ENCODE measurements at places on chromosomes 2 and 18.

- no peak for DNase-seq
Measured at GRCh38 chr2:229130522-229130921, 140.6 kb downstream of the PID1 start.

GRCh38 chr18:34838669-34839068 lies 128.6 kb downstream of the DTNA start:
- DNase-seq = no peak

GRCh38 chr2:37632310-37632709 lies 39.1 kb downstream of the CDC42EP3 start:
- no peak for DNase-seq

GRCh38 chr2:190720691-190721090 lies 71.8 kb downstream of the NAB1 start:
- DNase-seq = no peak

DNA sequence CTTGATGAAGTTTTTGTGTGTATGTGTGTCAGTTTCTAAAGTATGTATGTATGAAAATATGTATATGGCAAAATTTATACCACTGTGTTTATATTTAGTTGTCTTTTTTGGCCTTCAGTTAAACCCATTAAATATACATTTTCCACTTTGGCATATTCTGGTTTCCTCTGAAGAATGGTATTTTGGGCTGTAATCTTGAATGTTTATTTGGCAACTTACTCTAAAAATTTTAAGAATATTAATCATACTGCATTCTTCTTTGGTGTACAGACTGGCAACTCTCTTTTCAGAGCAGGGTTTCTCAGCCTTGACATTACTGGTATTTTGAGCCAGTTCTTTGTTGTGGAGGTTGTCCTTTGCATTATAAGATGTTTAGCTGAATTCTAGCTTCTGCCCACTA lies 27.9 kb upstream of the CCBE1 start:
- DNase-seq = peak; percentile 86

DNA sequence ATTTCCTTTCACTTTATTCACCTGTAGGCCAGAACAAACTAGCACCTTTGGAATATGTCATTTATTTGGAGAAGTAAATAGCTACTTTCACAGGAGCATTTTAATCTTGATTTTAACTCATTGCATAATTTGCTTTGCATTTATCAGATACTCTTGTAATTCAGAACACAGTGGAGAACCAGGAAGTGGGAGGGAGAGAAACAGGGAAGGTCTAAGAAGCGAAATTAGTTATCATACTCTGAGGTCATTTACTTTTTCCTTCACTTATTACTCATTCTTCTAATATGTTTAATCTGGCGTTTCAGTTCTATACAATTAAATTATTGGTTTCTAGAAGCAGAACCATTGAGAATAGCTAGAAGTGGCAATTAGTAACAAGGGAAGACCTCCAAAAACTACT lies 20.7 kb downstream of the RBM44 start:
- DNase-seq = peak; percentile 3

- DNase-seq = no peak
Measured at GRCh38 chr2:41116106-41116797, 664.4 kb upstream of the SLC8A1 start.

DNA sequence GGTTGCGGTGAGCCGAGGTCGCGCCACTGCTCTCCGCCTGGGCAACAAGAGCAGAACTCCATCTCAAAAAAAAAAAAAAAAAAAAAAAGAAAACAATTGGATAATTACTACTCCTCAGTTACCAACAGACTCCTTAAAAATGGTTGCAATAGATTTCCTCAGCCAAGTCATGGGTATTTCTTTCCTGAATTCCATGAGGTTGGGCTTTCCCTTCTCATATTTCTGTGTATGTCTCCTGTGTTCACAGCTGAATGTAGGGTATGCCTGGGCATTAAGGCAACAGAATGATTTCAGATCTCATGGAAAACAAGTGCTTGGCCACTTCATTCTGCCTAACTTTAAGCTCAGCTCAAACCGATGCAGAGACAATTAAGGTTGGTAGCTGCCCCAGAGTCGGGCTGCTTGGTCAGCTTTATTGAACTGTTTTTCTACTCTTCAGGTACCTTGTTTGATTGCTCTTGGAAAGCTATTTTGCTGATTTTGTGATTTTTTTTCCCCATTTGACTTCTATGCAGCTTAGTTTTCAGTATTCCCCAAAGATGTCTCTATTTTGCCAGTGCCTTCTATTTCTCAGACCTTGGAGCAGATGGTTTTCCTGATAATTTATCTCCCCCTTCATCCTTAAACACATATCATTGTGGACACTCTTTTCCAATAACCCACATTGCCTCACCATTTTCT lies 24.8 kb downstream of the KIF5C start:
- DNase-seq = no peak

DNA sequence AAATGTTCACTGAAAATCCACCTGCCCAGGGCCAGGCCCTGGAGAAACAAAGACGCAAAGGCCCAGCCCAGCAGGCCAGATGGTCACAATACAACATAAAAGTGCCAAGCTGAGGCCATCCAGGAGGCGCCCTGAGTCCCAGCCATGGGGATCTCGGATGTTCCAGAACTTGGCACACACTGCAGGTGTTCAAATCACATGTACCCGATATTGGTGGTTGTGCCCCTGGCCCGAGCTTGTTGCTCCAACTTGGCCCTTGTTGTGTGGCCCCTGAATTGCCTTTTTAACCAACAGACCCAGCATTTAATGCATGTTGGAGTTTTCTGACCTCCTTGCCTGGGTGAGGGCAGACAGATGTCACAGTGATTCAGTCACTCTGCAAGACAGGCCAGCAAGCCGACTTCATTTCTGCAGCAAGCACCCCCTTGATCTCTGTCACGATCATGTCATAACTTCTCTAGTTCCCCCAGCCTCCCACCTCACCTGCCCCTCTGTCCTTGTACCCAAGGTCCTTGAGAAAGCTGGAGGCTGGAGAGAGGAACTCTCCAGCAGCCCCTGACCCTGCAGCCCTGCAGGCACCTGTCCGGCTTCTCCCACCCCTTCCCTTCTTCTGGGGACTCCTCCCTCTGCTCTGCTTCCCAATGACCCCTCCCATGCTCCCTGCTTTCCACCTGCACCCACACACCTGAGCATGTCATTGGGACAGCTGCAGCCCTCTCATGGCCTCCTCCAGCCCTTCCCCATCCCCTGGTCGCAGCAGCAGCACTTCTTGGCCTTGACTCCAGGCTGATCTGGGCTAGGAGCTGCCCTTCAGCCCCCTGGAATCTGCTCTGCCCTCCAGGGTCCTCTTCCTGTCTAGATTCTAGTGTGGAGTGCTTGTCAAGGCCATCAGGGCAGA lies 9.1 kb downstream of the NGEF start:
- DNase-seq = no peak

GRCh38 chr18:69491576-69491975 lies 90.9 kb downstream of the DOK6 start:
- no peak for DNase-seq

- DNase-seq = peak; percentile 83
Measured at GRCh38 chr2:214543386-214543955, 132.6 kb downstream of the VWC2L start.

DNA sequence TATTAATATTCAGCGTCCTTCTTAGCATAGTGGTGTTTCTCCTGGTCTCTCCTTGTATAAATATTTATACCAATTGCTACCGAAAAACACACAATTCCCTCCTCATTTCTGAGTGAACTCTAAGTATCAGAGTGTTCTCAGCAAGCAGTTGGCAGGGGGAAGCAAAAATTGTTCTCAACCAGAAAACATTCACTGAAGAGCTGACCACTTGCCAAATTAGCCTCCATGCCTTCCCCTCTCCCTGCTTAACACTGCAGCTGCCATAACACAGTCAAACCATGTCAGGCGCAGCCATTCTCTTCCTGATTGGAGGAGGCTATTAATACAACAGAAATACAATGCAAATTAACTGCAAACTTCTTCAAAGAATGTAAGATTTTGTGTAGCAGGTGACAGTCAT lies 105.0 kb downstream of the COL6A3 start:
- DNase-seq = no peak

DNA sequence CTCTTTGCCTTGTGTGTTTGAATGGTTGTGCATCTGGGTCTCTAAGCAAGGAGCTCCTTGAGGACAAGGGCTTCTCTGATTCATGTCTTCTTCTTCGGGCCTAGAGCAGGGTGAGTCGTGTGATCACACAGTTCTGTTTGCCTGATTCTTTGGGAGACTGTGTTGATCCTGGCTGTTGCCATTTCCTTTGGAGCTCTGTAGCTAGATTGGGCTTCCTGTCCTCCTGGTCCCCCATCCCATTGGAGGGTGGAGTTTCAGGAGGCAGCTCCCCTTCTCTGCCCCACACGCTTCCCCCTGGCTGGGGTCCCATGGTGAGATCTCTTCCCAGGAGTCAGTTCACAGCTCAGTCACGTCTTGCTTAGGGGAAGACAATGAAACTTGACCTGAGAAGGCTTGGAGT lies 92.8 kb downstream of the TRIB2 start:
- DNase-seq = peak; percentile 57

DNA sequence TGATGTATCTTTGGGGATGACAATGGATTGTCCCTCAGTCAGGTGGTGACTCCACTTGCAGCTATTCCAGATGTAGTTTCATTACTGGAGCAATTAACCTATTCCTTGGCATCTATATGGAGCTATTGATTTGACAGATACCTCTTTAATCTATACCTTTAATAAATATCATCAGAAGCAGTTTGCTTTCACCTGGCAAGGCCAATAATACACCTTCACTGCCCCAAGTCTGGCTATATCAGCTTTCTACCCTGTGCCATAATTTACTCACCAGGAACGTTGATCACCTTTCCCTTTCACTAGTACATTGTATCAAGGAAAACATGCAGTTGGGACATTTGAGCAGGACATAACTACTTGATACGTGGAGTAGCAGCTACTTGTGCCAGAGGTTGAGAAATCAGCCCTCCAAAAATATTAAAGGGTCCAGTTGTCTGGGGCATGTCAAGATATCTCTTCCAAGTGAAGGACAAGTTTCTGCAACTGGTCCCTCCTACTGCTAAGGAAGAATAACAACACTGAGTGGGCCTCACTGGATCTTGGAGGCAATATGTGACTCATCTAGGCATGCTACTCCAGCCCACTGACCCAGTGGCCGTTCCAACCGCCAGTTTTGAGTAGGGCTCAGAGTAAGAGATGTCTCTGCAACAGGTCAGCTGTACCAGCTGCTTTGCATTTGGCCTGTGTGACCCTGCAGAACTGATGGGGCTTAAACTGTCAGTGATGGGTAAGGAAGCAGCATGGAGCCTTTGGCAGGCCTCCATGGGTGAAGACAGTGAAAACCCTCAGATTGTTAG lies 67.0 kb downstream of the PSMG2 start:
- peak; percentile 33 for DNase-seq

DNA sequence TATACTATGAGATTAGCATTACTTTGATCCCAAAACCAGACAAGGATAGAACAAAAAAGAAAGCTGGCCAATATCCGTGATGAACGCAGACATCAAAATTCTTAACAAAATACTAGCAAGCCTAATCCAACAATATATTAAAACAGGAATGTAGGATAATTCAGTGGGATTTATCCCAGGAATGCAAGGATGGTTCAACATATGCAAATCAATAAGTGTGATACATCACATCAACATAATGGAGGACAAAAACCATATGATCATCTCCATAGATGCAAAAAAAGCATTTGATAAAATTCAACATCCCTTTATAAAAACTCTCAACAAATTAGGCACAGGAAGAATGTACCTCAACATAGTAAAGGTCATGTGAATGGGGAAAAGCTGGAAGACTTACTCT lies 158.5 kb downstream of the KCNE4 start:
- DNase-seq = no peak

DNA sequence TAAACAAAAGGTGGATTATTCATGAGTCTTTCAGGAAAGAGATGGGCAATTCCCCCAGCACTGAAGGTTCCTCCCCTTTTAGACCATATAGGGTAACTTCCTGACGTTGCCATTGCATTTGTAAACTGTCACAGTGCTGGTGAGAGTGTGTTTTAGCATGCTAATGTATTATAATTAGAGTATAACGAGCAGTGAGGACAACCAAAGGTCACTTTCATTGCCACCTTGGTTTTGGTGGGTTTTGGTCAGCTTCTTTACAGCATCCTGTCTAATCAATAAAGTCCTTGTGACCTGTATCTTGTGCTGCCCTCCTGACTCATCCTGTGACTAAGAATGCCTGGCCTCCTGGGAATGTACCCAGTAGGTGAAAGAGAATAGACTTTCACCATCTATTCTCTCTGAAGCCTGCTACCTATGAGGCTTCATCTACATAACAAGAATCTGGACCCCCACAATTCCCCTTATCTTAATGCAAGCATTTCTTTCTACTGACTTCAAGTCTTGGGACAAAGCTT lies 148.7 kb downstream of the CABLES1 start:
- peak; percentile 35 for DNase-seq

DNA sequence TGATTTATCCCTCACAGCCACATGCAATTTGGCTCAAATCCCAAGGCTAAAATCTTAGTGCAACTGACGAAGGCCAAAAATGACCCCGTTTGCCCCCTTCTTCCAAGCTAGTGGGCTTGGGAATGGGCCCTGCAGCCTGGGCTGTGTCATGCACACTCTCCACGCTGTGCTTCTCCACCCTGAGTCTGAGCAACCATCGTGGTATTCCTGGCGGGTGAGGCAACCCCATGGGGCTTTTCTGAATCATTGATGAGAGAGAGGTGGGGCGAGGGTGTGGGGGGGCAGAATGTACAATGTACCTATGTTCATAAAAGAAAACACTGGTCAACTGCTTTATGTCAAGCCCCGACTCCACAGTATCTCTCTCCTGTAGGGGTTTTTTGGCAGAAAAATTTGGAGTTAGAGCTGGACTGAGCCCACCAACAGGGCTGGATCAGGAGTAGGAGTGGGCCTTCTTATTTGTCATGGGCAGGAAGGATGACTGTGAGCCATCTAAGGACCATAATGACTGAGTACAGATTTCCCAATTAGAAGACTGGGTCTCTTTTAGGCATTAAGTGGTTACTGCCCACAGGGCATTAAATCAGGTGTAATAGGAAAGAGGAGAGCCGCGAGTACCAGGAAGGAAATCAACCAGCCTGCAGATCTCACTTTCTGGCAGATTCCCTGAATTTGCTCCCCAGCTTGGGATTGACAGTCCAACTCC lies 8.9 kb downstream of the SULT1C2 start:
- peak; percentile 79 for DNase-seq

DNA sequence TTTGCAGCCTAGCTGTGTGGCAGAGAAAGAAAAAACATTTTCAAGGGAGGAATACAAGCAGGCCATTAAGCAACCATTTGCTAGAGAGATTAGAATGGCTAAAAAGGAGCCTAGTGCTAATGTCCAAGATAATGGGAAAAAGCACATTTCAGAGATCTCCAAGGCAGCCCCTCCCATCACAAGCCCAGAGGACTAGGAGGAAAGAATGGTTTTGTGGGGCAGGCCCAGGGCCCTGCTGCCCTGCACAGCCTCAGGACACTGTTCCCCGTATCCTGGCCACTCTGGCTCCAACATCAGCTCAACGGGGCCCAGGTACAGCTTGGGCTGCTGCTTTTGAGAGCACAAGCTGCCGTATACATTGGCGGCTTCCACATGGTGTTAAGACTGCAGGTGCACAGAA lies 16.5 kb upstream of the GBX2 start:
- no peak for DNase-seq

GRCh38 chr2:228768818-228769217 lies 502.3 kb downstream of the PID1 start:
- peak; percentile 82 for DNase-seq

DNA sequence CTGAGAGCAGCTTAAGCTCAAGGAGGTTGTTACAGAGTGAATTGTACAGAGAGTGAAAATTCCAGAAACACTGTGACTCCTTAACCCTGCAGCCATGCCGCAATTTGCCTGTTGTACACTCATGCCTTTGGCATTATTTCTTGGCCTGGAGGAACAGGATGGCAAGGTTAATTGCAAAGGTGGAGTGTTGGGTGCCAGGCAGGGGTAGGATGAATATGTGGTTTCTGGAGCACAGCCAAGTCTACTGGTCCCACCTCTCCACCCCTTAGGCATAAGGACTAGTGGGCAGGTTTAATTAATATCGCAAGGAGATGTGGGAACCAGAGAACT lies 250.2 kb downstream of the LRRTM1 start:
- DNase-seq = peak; percentile 11

Measured in fibroblast of skin of back (primary cell).